Fibroblast of mammary gland (primary cell): ENCODE measurements at places on chromosomes 5 and 9.

DNA sequence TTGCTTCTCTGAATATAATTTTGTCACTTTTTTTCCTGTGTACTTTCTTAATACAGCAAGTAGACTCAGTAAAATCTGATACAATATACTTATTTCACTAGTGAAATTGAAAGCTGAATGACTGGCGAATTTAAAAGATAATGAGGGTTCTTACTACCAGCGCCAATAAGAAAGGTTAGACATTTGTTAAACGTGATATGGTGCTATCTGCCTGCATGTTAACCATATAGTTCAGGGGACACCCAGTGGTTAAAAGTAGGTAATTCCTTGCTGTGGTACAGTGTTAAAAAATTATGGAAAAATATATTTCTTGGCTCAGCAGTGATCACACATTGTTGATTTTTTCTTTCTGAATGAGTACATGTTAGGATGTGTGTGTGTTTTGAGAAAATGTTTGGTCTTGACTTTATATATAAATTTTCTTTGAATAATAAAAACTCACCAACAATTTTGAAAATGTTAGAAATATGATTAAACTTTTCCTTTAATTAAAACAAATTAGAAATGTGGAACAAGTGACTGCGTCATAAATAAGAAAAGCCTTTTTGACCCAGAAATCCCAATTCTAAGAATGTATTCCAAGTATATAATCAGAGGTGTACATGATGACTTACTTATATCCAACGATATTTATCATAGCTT lies 25.8 kb downstream of the CAST start:
- DNase-seq = peak; percentile 69

DNA sequence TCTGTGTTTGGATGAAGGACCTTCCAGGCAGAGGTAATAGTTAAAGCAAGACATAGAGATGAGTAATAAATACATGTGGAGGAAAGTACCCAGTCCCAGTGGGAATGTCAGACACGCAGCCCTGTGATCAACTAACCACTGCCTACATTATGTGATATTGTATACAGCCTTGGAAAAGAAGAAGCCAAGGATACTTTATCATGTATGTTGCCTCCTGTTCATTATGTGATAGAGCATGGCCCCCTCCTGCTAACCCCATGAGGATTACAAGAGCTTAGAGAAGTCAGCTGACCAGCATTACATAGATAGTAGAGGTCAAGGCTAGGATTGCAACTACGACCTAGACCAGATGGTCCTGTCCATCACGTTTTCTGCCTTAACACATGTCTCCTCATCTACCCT lies 497.0 kb upstream of the TNC start:
- DNase-seq = peak; percentile 82

GRCh38 chr9:88418025-88418424 lies 29.8 kb downstream of the SPIN1 start:
- no peak for DNase-seq

- DNase-seq = no peak
Observed at GRCh38 chr9:34291023-34291422, 38.0 kb downstream of the KIF24 start.

- DNase-seq = no peak
Observed at GRCh38 chr5:124639095-124639665, 107.3 kb downstream of the ZNF608 start.

GRCh38 chr5:115842952-115843351 lies 1.2 kb downstream of the AP3S1 start:
- no peak for DNase-seq

GRCh38 chr9:94875300-94876020 lies 149.0 kb downstream of the AOPEP start:
- no peak for DNase-seq
